GM13976 (cell line): ENCODE measurements at places on chromosomes 7 and 10.
A peak's percentile ranks its signal among the peaks of the same experiment; 100 is the strongest.

GRCh38 chr10:116654816-116655215, 34.1 kb downstream of the PNLIPRP2 start:
- no peak for DNase-seq

DNA sequence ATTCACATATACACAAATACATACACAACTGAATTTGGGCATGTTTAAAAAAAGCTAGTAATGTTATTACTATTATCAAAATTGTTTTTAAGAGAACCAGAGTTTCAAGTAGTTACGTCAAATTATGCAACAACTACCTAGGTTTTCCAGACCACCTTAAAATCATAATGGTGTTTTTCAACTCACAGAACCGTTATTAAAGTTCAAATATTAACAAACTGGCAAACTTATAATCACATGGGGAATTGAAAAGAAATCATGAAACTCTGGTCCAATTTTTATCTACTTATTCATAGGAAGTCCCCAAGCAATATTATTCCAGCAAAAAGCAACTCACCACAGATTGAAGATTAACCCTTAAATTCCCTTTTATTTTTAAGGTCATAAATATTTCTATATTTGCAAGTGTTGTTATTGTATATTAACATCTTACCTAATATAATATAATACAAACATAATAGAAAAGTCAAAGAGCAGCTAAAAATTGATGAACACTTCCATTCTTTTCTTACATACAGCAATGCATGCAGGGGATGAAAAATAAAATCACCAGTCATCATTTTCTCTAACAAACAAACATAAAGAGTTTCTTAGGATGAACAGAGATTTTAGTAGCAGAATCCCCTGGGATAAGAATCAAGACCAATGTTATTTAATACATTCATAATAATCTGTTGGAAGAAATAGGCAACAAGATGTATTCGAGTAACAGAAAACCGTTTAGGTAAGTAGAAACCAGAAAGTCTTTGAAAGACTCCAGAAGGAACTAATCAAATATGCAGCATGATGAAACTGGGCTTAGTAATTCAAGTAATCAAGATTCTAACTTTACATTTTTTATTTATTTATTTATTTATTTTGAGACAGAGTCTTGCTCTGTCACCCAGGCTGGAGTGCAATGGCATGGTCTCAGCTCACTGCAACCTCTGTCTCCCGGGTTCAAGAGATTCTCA, 391.1 kb downstream of the PARD3 start:
- DNase-seq = no peak

DNA sequence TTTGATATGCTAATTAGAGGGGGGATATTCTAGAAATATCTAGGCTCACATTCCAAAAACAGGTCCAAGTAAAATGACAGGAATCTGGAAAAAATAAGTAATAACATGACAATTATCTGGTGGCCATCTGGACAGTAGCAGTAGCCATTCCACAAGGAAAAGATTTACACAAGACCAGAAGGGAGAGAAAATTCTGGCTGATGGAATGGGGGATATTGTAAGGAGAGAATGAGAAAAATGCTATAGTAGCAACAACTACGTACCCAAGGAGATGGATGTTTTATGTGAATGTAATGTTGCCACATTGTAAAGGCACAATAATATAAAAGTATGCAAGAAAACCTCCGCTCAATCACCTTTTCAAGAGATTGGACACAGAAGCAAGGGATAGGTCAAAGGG, 5.4 kb downstream of the MYOF start:
- no peak for DNase-seq

DNA sequence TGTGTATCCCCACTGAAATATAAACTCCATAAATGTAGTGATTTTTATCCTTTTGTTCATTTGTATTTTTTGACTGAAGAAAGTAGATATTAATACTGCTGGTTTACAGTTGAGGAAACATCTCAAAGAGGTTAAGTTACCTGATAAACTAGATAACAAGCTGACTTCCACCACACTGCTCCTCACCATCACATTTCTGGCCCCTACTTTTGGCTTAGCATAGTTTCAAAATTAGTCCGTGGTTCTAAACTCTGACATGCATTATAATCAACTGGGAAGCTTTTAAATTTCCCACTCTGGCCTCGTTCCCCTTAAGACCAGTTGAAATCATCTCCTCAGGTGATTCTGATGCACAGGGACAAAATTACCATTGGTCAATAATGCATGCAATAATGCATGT, 43.5 kb downstream of the ANKIB1 start:
- DNase-seq = no peak

GRCh38 chr10:11255796-11256444, 238.2 kb downstream of the CELF2 start:
- DNase-seq = no peak

DNA sequence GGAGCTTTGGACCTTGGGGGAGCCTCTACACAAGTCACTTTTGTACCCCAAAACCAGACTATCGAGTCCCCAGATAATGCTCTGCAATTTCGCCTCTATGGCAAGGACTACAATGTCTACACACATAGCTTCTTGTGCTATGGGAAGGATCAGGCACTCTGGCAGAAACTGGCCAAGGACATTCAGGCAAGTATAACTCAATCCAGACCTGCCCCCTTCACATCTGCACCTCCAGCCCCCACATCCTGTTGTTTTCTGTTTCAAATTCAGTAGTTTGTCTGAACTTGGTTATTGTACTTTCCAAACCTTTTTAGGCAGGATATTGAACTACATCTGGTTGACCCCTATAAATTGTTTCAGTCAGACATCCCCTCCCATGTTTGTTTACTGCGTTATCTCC, 62.4 kb upstream of the CC2D2B start:
- no peak for DNase-seq

DNA sequence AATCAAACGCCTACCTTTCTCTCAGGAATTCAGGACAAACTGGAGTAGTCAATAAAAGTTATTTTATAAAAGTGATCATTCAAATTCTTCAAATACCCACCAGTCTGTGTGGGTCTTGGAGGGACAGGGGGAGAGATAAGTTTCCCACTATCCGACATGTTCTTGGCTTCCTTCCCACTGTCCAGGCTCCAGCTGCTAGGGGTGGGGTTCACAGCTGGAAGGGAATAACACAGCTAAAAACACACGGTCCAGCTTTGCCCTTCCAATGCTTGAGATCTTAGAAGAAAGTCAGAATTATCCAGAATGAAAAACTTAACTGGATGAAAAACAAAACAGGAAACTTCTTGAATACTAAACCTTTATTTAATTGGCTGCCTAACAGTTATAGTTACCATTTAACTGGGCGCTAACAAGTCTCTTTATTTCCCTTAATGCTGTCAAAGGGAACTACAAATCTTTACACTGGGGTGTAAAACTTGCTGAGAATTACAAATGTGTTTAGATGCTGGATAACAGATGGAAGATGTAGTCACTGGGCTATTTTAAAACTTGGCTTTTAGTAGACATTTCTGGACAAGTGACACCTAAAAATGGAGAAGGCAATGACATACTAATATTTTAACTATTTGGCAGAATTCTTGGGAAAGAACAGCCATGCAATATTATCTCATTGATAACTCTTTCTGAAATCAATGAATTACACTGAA, 172.8 kb upstream of the IMMP2L start:
- DNase-seq = no peak

- no peak for DNase-seq
These were observed 116.5 kb downstream of the ZMIZ1 start for GRCh38 chr10:79185067-79185774.

DNA sequence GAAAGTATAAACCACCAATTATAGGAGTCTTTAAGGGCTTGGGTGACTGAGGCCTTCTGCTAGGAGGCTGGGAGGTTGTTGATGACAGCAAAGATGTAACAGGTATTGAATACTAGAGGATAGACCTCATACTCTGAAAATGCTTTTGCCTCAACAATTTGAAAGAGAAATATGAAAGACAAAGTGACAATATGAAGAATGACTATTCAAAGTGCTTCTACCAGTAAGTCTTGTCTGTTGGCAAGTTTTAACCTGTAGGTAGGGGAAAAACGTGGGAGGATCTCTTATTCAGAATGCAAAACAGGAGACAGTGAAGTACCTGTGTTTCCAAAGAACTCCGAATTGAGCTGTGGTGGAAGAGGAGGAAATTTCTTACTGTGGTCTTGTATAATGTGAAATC, 38.2 kb downstream of the GBF1 start:
- DNase-seq = no peak

GRCh38 chr10:131898713-131899112, 2.1 kb upstream of the PPP2R2D start:
- DNase-seq = no peak

- no peak for DNase-seq
These were observed 64.3 kb downstream of the EZH2 start for GRCh38 chr7:148819697-148820360.

GRCh38 chr10:18659819-18660535, 746 bp downstream of the ARL5B start:
- peak; percentile 18 for DNase-seq

GRCh38 chr10:47146572-47146971, 153.4 kb upstream of the GDF10 start:
- no peak for DNase-seq

- no peak for DNase-seq
These were observed 385.6 kb downstream of the DNAJB6 start for GRCh38 chr7:157722137-157723060.

- no peak for DNase-seq
These were observed 66.7 kb downstream of the TES start for GRCh38 chr7:116277070-116277469.

DNA sequence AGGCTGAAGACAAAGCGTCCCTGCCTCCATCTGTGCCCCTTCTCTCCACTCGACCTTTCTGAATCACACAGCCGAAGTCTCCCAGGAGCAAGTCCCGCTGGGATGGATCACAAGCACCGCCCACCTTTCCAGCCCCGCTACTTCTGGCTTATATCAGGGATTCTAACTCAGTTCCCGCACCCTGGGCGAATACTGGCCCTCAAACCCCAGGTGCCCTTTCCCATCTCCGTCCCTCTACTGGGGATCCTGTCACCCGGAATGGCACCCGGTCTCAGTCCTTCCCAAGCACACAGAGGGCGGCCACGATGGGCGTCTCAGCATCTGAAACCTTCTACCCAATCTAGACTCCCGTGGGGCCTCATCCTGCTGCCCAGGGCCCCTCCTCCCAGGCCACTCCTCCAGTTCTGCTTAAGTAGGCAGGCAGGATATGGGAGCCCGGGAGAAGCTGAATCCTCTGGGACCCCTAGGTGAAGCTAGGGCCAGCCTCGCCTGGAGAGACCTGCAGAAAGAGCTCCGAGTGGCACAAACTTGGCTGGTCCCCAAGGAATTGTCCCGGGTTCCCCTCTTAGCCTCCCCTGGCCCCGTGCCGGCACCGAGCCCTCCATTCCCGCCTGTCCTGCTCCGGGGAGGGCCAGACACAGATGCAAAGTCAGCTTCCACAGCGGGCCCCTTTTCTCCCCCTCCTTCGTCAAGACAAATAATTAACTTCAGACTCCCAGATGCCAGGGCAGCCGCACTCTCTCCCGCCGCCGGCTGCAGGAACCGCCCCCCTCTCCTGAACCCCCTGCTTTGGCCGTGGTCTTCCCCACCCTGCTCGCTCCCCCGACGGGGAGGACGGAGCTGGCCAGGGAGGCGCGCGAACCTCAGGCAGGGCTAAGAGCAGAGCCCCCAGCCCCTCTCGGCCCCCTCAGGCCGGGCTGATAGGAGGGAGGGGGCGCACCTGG, 612 bp downstream of the KCP start:
- DNase-seq = no peak

GRCh38 chr7:87474533-87475358, 734 bp downstream of the ABCB4 start:
- DNase-seq = peak; percentile 65

- no peak for DNase-seq
These were observed 13.8 kb downstream of the DAGLB start for GRCh38 chr7:6433784-6434615.

DNA sequence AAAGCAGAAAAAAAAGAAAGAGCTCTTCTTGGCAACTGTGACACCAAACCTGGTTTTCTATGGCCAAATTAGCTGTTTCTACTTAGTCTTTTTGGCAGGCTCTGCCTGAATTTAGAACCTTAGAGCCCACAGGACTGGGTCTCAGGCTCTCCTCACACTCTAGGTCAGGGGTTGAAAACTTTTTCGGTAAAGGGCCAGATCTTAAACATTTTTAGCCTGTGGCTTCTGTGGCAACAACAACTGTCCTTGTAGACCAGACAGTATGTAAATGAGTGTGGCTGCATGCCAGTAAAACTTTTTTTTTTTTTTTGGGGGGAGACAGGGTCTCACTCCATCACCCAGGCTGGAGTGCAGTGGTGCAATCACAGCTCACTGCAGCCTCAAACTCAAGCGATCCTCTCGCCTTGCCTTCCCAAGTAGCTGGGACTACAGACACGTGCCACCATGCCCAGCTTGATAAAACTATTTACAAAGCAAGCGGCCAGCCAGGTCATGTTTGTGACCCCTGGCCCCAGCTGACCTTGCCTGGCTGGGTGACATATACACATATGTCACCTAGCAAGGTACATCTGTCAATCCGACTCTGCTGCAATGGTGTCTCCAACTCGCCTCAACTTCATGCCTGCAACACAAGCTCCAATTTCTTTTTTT, 17.4 kb downstream of the KPNA7 start:
- DNase-seq = no peak

GRCh38 chr7:43076189-43076605, 36.2 kb upstream of the HECW1 start:
- DNase-seq = peak; percentile 45

- no peak for DNase-seq
These were observed 15.7 kb downstream of the GRID1 start for GRCh38 chr10:86350897-86351296.

DNA sequence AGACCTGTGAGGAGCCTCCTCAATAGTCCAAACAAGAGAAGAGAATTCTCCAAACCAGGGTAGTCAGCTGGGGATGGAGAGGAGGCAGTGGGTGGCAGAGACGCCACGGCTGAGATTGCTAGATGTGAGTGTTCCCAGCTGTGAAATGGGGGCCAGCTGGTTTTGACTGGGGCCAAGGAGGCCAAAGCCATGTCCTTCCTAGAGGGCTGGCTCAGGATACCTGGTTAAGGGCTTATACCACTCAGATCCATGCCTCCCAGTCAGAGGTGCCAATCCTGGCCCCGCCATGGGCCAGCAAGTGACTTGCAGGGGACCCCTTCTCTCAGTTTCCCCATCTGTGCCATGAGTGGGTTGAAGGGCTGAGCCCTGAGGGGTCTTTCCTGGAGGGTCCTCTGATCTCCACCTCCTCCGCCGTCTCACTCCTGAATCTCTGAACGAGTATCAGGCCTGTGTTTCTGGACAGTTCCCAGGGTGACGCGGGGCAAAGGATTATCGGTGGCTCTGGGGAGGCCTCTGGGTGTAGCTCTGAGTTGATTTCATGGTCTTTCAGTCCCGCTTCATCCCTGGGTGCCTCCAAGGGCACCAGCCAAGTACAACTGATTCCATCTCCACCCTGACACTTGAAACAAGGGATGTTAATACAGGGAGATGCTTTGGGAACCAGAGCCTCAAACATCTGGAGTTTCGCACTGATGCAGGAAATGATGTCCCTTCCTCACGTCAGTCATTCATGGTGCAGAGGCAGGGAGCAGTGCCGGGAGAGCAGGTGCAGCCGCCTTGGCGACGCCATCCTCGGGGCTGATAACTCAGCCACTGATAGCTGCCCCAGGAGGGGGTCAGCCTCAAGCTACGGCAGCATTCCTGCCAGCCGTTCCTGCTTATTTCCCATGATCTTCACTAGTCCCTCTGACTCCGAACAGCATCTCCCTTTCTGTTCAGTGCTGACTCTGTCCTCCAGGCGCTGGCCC, 126.7 kb downstream of the RGS10 start:
- DNase-seq = no peak

GRCh38 chr7:30176463-30177109, 41.8 kb downstream of the MTURN start:
- DNase-seq = no peak
